ENCODE measurements at places on chromosomes 13 and 19. TPM values are rescaled to one million over a fixed set of nuclear protein-coding genes. Genes with fewer than 3 reads are reported as not detected.

GRCh38 chr19:27885359-27885758 is 1327.6 kb downstream of the UQCRFS1 start:
- no peak for DNase-seq

The CALR3 gene
- total RNA-seq, result not detected

GRCh38 chr13:41203810-41204209 is 9.4 kb upstream of the KBTBD7 start:
- DNase-seq, result no peak

The SYT5 gene
- total RNA-seq, result not detected

- no peak for DNase-seq
Measured at GRCh38 chr19:7869453-7869909, 4.7 kb downstream of the PRR36 start.

The PLIN4 gene
- total RNA-seq, result 5.7 TPM

The ANGPTL8 gene
- not detected for total RNA-seq

- no peak for DNase-seq
Measured at GRCh38 chr19:821825-822503, at the start of gene PLPPR3. PLPPR3 (minus strand) TSS chr19:821955; CDS start chr19:821559, 396 bp downstream.

DNA sequence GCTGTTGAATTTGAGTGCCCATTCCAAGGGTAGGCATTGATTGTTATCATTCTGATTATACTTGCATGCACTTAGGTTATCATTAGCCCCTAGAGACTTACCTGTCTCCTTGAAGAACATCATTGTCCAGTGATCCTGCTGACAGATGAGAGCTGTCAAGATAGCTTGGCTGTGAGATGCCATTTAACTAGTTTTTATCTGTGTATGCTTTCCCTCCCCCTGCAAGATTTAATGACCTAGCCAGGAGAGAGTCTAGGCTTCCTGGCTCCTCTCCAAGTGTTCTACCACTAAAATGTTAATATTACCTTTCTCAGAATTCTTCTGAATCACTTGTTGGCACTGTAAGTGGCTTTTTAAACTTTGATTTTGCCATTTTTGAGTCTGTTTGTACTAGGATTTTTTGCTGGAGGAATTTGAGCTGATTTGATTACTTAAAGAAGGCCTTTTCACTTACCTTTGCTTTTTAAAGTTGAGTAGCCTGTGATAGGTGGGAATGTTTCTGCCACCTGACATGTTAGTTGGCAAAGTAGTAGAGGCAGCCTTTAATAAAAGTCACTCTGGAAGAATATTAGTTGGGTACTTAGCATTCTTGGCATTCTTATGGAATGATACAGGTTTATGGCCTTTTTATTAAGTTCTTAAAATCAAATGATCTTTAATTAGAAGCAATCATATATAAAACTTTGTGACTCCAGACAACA is 41.1 kb downstream of the ARHGAP35 start:
- DNase-seq, result no peak

DNA sequence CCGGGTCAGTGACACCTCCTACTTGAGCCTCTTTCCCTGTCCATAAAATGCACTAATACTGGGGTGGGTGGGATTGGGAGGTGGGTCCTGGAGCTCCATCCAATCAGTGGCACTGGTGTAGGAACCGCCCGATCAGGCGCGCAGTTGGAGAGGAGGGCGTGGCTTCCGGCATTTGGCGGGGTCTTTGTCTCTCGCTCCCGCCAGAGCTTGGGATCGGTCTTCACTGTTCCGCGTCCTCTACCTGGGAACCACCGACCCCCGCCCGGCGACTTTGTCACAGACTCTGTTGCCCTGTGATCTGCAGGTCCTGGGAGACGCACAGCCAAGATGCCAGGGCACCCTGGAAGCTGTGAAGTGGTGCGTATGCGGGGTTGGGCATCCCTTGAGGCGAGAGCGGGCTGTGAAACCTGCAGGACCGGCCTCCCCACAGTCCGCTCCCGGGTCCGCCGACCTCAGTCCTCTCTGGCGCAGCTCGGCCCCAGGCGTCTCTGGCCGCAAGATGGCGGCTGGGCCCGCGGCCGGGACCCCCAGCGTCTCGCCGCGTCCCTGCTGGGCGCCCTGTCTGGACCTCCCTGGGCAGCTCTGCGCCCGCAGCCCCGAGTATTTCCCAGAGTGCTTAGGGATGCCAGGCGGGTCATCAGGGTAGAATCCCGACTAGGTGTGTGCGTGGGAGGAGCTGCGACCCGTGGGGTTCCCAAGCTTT is 41.6 kb upstream of the ZNF730 start:
- DNase-seq, result peak; percentile 84

The PSPN gene
- 2.2 TPM for total RNA-seq

DNA sequence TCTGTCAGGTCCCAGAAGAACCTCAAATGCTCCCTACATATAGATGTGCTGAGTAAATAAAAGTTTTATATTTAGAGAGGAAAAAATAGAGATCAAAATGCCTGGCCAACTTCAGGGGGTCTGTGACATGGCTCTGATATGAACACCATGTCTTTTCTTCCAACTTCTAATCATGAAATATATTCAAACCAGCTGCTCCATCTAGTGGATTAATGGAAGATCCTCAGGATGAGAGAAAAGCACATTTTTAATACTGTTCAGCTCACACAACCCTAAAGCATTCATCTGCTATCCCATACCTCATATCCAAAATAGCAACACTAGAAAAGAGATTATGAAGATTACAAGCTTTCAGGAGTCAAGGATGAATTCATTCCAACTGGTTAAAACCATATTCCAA is 56.0 kb upstream of the DOCK9 start:
- DNase-seq, result no peak

The ATCAY gene
- total RNA-seq, result not detected

The CAPNS1 gene
- 521 TPM for total RNA-seq

The ZNF681 gene
- 0.91 TPM for total RNA-seq

- peak; percentile 86 for DNase-seq
Measured at GRCh38 chr19:50728084-50728737, 5.0 kb downstream of the CLEC11A start.

DNA sequence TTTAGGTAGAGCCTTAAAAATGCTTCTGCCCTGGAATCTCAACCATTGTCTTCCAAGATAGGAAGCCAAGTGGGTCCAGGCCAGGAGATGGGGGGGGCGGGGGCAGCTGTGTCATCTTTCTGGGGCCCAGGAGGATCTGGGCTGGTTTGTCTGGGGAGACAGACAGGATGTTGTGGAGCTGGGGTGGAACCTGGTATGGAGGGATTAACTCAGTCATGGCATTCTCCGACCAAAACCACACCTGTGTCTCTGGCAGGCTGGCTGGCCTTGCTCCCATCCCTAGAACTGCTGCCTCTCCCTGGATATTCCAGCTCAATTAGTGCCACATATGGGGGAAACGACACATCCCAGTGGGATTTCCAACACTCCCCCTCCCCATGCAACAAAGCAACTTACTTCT is 2.7 kb upstream of the MAP2K7 start:
- DNase-seq, result no peak

- no peak for DNase-seq
Measured at GRCh38 chr19:18392926-18393325, 4.5 kb downstream of the LRRC25 start.

The SOHLH2 gene
- total RNA-seq, result not detected

The TBXA2R gene
- 40.5 TPM for total RNA-seq

The NLRP5 gene
- total RNA-seq, result not detected

DNA sequence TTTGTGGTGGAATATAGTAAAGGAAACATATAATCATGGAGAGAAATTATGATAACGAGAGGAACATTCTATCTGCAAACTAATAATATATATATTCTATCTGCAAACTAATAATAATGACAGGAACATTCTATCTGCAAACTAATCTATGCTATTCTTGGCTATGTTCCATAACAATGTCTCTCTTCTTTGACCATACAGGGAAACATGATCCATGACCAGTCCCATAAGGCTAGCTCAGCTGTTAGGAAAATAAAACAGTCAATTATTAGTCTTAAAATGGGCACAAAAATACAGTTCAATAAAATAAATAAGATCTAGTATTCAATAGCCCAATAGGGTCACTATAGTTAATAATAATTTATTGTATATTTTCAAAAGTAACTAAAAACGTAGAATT is 707.8 kb upstream of the PCDH20 start:
- no peak for DNase-seq

DNA sequence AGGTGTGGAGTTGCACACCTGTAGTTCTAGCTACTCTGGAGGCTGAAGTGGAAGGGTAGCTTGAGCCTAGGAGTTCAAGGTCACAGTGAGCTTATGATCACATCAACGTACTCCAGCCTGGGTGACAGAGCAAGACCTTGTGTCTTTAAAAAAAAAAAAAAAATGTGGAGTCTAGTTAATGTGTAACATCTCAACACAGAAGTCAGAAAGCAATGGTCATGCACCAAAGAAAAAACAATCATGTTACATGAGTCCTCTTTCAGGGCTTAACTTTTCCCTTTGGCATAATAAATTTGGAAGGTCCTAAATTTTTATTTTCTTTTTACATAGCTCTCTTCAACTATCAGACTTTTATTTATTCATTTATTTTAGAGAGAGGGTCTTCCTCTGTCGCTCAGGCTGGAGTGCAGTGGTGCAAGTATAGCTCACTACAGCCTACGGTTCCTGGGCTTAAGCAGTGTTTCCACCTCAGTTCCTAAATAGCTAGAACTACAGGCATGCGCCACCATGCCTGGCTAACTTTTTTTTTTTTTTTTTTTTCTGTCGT is 22.3 kb downstream of the SETDB2 start:
- no peak for DNase-seq

DNA sequence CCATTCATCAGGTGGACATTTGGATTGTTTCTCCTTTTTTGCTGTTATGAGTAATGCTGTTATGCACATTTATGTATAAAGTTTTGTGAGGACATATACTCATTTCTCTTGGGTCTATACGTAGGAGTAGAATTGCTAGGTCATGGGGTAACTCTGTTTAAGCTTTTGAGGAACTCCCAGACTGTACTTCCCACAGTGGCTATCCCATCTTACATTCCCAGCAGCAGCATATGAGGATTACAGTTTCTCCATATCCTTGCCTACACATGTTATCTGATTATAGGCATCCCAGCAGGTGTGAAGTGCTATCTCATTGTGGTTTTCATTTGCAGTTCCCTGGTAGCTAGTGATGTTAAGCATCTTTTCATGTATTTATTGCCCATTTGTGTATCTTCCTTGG is 5.9 kb downstream of the ZSCAN22 start:
- no peak for DNase-seq

The FFAR1 gene
- total RNA-seq, result not detected

GRCh38 chr19:18156841-18157464 is 4.0 kb downstream of the PIK3R2 start:
- peak; percentile 88 for DNase-seq

The FGF14 gene
- 0.84 TPM for total RNA-seq

- DNase-seq, result no peak
Measured at GRCh38 chr13:22726726-22727125, 454.1 kb upstream of the SGCG start.

- no peak for DNase-seq
Measured at GRCh38 chr19:7678971-7679751, 1.5 kb upstream of the TRAPPC5 start.
